ENCODE measurements at places on chromosomes 12 and 14. TPM values are rescaled to one million over a fixed set of nuclear protein-coding genes. Genes with fewer than 3 reads are reported as not detected.

The NYNRIN gene
- 7.2 TPM for polyA plus RNA-seq

The EGLN3 gene
- 0.08 TPM for polyA plus RNA-seq

The GLI1 gene
- polyA plus RNA-seq: 0.40 TPM

The GPR65 gene
- polyA plus RNA-seq: 0.03 TPM

The FAM222A gene
- polyA plus RNA-seq: 0.18 TPM

GRCh38 chr14:64082837-64083236, 211.3 kb downstream of the ESR2 start:
- H3K4me1 ChIP-seq: no peaks in the 10 kb centered on the region
- no peak for DNase-seq
- no peak overlapping the region for H3K27ac ChIP-seq
- H3K4me3 ChIP-seq: no peak overlapping the region
- no peaks in the 10 kb centered on the region for H3K27me3 ChIP-seq

- H3K27ac ChIP-seq: no peak overlapping the region
- DNase-seq: no peak
- H3K4me1 ChIP-seq: no peaks in the 10 kb centered on the region
- no peak overlapping the region for H3K4me3 ChIP-seq
- no peaks in the 10 kb centered on the region for H3K36me3 ChIP-seq
These were observed 278.2 kb upstream of the RTL1 start for GRCh38 chr14:101181446-101182313.

GRCh38 chr12:113328368-113328889, 6.5 kb downstream of the SLC8B1 start:
- H3K27ac ChIP-seq: no peak overlapping the region
- H3K4me3 ChIP-seq: no peak overlapping the region
- peaks cover 8% of the 10 kb centered on the region for H3K4me1 ChIP-seq
- DNase-seq: no peak
- H3K36me3 ChIP-seq: peaks cover 4% of the 10 kb centered on the region

DNA sequence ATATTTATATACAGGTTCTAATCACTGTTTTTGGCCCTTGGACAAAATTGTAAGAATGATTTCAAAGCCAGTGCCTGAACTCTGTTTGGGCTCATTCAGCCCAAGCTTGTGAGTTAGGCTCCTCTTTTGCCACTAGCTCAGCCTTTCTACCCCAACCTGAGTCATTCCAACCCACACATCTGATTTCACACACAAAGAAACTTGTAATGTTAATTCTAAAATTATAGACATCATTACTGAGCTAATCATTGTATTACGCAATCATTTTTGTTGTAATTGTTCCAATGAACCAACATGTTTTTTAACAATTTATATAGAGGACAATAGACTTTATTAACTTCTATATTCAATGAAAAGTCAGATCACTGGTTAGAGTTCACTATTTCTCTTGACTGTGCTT, 441.1 kb downstream of the ETNK1 start:
- no peaks in the 10 kb centered on the region for H3K27me3 ChIP-seq
- H3K4me1 ChIP-seq: no peaks in the 10 kb centered on the region
- no peaks in the 10 kb centered on the region for H3K36me3 ChIP-seq
- no peak overlapping the region for H3K27ac ChIP-seq
- DNase-seq: peak; percentile 73

DNA sequence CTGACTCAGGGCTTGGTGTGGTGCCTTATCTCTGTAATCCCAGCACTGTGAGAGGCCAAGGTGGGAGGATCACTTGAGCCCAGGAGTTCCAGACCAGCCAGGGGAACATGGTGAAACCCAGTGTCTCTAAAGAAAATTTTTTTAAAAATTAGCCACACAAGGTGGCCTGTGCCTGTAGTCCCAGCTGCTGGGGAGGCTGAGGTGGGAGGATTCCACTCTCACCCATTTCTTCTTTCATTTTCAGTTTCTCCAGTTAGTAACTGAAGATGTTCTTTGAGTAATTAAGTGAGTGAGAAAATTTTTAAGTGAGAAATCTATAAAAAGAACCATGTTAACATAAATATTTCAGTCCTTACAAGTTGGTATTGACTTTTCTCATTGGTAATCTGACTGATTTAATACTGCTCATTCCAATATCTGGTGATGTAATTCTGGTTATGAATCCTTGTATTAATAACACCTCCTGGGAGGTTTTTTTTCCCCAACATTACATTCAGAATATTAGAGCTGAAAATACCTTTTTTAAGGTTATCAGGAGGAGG, 6.1 kb downstream of the METTL3 start:
- DNase-seq: no peak
- H3K4me1 ChIP-seq: peaks cover 2% of the 10 kb centered on the region
- H3K27me3 ChIP-seq: no peaks in the 10 kb centered on the region
- no peak overlapping the region for H3K27ac ChIP-seq
- H3K36me3 ChIP-seq: peaks cover 12% of the 10 kb centered on the region

DNA sequence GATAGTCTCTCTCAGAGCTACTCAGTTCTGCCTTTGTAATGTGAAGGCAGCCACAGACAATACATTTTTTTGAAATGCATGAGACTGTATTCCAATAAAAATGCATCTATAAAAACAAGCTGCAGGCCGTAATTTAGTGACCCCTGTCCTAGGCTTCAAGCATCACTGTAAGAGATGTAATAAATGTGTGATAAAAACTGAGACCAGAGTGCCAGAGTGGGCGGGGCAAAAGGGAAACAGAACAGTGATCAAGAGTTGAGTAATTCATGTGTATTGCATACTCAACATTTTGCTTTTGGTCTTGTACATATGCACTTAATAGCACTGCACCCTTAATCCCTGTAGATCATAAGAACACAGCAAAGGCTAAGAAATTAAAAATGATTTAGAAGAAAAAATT, 743.5 kb downstream of the DIO2 start:
- no peak overlapping the region for H3K27ac ChIP-seq
- DNase-seq: peak; percentile 14

DNA sequence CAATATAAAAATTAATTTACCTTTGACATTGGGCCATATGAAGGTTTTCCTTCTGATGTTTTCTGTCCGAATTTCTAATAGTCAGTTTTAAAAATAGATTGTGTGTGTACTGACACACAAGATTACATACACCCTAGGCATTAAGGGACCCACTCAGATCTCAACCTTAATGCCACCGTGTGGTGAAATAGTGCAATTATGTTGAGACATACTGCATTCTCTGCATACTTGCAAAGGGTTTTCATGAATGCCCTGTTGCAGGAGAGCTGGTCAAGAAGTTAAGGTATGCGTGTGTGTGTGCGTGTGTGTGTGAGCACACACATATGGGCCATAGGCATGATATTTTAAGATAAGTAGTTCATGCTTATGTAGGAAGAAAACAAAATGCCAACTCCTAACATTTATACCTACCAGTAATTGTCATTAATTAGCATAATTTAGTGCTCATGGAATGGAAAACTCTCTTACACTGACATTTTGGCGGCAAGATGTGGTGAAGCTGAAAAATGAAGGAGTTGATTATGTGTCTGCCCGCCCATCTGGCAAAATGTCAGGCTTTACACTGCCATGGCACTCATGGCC, 58.8 kb downstream of the PIK3C2G start:
- H3K4me3 ChIP-seq: no peak overlapping the region
- H3K27me3 ChIP-seq: no peaks in the 10 kb centered on the region
- peak; percentile 67 for DNase-seq
- peaks cover 4% of the 10 kb centered on the region for H3K4me1 ChIP-seq
- H3K36me3 ChIP-seq: no peaks in the 10 kb centered on the region
- no peak overlapping the region for H3K27ac ChIP-seq

DNA sequence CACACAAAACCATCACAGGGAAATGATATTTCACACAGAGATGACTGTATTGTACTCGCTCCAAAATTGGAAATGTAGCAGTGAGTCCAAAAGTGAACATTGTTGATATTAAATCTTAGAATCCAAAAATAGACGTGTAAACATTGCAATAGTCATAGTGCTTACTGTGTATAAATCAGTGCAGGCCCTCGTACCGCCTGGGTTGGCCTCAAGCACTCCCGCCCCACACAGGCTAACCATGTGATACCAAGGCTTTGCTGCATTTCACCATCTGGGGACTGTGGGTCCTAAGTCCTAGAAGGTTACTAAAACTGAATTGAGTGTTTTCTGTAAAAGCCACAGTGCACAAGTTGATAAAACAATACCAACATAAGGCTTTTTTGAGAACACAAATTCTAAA, 107.3 kb downstream of the PPP2R5E start:
- no peak overlapping the region for H3K4me3 ChIP-seq
- DNase-seq: peak; percentile 97
- H3K27ac ChIP-seq: no peak overlapping the region
- peaks cover 18% of the 10 kb centered on the region for H3K4me1 ChIP-seq
- H3K27me3 ChIP-seq: no peaks in the 10 kb centered on the region

Data from fibroblast of lung (primary cell).